ENCODE measurements at places on chromosomes 5 and 9. TPM values are rescaled to one million over a fixed set of nuclear protein-coding genes. Genes with fewer than 3 reads are reported as not detected.

DNA sequence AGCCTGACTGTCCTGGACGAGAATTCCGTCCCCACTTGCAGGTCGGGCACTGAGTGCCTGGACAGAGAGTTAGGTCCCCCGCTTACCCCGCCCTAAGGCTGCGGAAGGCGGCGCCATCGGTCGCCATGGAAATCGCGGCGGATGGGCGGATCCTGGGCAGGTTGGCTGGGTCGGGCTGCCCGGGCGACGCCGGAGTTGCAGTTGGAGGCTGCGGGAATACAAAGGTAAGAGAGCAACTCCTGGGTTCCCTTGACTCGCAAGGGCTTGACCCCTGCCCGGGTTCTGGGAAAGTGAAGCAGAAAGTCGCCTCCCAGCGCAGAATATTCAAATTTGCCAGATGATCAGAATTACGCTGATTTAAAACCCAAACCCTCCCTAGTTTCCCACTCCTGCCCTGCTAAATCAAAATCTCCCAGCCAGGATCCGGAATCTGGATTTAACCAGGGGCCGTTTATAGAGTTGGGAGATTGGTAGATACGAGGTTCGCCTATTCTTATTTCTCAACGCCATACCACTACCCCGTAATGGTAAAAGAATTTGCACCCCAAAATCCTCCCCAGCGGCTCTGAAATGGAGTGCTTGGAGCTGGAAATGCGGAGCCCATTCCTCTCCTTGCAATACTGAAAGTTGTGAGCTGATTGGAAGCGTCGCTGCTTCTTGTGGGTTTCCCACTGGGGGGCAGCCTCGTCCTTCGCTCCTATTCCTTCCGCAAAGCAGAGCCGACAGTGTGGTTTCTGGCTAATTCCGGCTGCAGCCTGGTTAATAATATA lies 156.4 kb upstream of the RASEF start:
- DNase-seq = peak; percentile 75

DNA sequence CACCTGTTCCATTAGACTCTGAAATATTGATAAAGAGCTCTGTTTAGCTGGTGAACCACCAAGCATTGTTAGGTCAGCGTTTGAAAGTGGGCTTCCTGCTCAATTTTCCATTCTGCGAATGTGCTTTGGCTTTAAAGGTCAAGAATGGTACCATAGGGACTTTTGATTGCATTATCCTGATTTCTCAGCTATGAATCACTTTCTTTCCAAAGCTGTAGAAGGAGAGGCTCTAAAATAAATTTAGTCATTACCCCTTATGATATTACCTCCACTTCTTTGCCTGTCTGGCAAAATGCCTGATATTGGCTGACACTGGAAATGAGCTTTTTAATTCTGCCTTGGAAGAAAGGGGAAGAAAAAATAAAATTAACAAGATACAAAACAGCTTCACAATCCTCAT lies 237.2 kb upstream of the CTNND2 start:
- DNase-seq = no peak

DNA sequence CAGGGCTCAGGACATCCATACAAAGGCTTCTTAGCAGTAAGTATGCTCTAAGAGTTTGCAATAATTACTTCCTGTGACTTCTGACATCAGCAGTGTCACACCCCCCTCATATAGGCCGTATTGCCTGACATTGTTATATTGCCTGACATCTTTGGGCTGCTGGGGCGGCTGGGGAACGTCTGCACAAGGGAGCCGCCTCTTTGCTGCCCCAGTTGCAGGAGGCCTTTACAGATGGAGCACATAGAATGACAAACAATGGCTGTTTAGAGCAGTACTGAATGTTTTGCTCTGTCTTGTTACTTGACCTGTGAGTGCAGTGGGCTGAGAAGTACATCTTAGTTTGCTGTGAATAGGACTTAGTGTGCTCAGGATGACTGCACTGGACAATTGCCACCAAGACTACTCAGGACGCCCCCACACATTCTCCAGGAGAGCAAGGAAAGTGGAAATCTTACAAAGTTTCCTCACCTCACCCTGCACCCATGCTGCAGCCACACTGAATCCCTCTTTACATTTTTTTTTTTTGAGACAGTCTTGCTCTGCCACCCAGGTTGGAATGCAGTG lies 65.4 kb upstream of the SPOCK1 start:
- DNase-seq = peak; percentile 48

DNA sequence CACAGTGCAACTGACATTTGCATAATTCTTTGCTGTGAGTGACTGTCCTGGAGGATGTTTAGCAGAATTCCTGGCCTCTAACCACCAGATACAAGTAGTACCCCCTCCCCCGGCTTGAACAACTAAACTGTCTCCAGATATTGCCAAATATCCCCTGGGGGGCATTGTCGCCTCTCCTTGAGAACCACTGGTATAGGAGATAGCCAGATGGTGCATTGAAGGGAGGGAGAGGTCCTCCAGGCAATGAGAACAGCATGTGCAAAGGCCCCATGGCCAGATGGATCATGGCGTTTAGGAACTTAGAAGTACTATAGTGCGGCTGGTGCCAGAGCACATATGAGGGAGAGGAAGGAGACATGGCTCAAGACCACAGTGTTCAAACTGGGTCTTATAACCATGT lies 18.9 kb upstream of the ORM1 start:
- DNase-seq = no peak

DNA sequence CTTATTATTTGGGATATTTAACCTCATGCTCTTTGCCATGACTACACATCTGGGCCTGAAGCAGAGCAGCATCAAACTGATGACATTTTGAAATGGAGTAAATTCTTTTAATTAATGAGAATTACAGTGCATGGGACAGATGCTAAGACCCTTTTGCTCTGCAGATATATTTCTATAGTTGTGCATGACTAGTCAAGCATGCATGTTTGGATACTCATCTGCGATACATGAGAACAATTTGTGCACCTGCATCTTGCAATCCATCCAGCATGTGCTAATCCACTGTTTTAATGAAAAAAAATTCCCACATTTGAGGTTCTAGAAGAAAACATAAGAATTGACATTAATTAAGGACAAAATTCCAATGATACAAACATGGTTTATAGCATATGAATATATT lies 1047.6 kb upstream of the ACO1 start:
- DNase-seq = no peak

DNA sequence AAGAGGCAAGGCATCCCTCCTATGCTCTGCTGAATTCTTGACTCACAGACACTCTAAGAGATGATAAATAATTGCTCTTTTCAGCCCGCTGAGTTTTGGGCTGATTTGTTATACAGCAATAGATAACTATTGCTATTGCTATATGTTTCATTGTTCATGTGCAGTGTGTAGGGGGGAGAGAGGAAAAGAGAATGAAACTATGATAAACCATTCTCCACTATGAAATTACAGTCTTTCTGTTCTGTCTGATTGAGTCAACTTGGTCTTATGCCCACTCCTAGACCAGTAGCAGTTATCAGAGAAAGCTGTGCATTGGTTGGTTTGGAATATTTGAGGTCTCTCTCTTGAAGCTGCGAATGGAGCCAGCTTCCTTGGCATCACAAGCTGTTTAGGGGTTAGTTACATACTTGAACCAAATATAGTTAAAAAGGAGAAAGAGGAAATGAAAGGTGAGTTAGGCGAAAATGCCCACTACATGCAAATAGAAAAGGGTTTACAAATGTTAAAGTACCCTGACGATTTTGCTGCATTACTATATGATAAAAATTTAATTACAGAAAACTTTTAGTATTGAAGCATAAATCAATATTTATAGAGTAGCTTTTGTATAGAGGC lies 136.3 kb upstream of the ACTBL2 start:
- no peak for DNase-seq

DNA sequence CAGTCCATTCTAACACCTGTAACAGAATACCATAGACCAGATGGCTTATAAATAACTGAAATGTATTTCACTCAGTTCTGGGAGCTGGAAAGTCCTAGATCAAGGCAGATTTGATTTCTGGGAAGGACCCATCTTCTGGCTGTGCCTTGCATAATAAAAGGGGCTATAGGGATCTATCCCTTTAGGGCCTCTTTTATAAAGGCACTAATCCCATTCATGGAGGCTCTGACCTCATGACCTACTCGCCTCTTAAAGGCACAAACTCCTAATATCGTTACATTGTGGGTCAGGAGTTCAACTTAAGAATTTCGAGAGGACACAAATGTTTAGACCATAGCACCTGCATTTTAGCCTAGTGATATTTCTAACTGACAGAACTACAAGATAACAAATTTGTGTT lies 619.0 kb downstream of the CDH18 start:
- DNase-seq = no peak

DNA sequence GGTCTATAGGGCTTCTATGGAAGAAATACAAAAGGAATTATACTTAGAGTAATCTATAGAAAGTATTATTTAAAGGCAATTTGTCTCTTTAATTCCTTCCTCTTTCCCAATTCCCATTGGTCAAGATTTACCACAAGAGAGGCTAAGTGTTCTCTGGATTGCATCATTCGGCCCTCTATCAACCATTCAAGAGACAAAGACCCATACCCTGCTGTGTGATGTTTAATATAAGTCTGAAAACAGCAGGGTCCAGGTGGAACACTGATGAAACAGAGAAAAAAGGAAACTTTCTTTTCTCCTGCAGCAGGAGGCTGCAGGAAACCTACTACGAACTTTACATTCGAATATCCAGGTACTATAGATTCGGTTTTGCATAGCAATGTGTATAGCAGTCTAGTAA lies 323.4 kb downstream of the CHSY3 start:
- no peak for DNase-seq

DNA sequence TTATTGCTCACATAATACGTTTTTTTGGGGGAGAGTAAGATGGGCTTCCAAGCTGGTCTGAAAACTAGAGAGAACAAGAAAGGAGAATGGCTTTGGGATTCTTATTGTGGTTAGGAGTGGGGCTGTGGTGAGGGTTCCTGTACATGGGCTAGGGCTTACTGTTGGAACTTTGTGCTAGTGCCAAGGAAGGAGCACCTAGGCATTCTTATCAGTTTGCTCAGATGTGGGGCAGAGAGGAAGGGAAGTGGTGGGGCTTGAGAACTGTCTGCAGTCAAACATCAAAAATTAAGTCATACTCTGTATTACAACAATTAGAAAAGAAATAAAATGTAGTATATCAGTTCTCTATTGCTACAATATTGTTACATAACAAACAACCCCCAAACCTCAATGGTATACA lies 4.0 kb upstream of the THBS4 start:
- DNase-seq = no peak

DNA sequence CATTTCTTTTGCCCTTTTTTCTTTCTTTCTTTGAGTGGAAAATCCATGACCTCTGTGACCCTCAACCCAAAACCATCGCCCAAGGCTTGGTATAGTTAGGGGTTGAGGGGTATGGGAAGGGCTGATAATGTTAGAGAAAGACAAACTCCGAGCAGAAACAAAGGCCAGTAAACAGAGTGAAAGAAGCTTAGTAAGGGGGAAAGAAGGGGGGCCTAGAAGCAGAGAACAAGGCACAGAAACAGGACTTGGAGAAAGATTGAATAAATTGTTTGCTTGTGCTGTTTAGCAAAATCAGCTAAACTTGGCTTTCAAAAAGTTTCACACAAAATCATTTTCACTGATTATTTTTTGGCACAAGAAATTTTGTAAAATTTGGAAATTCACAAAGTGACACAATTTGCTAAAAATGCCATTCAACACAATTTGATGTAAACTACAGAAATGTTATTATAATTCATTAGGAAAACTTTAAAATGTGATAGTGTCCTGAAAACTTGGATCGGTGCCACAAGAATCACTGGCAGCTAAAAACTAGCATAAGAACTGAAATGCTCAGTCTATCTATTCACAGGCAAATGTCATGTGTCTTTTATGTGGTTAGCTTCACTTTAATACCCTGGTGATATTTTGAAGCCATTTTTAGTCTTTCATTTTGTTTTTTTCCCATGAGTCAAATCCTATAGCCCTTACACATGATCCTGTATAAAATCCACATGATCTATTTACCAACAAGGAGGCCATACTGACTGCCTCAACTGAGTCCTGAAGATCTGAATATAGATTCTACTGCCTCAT lies 276.4 kb downstream of the NR2F1-AS1 start:
- DNase-seq = no peak

DNA sequence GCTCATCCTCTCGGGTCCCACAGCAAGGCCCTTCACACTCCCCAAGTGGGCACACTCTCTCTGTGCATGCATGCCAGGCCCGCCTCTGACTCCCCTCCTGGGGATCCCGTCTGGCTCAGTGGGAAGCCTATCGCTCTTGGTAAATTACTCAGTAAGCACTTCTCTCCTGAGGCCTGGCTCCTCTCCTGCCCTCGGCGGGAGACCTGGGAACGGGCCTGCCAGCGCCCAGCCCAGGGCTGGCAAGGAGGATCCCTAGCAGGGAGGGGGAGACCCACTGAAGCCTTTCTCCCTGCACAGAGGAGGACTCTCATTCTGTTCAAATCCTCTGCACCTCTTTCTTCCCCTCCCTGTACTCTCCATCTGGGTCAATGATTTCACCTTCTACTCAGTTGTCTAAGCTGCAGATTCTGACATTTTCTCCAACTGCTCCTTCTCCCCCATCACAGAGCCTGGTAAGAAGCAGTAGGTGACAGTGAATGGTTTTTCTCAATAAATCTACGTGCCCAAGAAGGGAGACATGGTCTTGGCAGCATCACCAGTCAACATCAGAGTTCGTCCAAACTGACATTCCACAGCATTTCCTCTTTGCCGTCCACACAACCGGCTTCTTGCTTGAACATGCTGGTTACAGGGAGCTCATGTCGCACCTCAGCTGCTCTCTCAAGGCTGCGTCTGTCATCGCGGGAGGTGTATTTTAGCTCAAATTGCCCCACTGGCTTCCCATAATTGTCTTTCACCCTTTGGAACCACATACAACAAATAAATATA lies 81.9 kb downstream of the GPR21 start:
- DNase-seq = no peak

DNA sequence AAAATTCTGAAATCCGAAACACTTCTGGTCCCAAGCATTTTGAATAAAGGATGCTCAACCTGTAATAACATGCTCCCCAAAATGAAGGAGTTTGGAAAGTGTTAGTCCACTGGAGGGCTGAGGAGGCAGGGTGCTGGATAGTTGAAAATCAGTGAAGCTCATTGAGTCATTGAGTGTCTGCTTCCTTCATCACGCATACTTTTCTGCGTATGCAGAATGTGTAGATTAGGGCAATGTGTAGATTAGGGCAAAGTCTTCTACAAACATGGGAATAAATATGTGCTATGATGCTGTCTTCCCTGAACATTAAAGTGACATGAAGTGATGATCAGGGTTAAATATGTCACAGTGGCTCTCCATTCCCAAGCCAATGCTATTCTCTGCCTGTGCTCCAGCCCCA lies 193.8 kb downstream of the CFAP90 start:
- DNase-seq = no peak

The KCNV2 gene
- not detected for total RNA-seq

The KCTD16 gene
- 0.97 TPM for total RNA-seq

The IL17B gene
- not detected for total RNA-seq

The WDR38 gene
- not detected for total RNA-seq

The LHX2 gene
- total RNA-seq = not detected

The DBH gene
- not detected for total RNA-seq

The ARL10 gene
- 13.4 TPM for total RNA-seq

The FREM1 gene
- 0.32 TPM for total RNA-seq

The FBP1 gene
- total RNA-seq = not detected

The MAMDC2 gene
- 22.9 TPM for total RNA-seq
